Activated effector memory CD4-positive, alpha-beta T cell treated with Interleukin-2 at 50 U/mL for 16 hours (primary cell): ENCODE measurements at places on chromosomes 12 and 14.

GRCh38 chr12:28268608-28269229, 78.5 kb downstream of the CCDC91 start:
- DNase-seq = no peak

DNA sequence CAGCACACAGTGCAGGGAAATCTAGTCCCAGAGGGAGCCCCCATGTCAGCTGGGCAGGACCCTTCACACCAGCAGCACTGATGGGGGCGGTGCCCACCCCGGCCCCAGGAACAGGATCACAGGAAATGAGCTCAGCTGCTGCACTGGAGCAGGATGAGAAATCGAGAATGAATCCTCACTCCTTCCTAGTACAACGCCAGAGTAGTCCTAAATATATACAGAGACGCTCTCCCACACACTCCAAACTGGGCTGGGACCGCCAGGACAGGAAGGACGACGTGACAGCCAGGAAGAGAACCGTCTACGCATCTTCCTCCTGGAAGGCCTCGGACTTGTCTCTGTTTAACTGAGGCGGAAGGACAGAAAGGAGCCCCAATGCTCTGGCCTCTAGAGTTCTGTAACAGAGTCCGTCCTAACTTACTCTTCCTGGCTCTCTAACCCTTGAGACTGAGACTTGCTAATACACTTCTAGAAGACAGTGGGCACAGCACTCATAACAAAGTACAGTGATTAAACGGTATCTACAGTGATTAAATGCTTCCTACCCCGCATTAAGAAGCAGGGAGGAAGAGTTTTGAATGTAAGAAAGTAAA, 33.4 kb downstream of the CDC42BPB start:
- DNase-seq = no peak

DNA sequence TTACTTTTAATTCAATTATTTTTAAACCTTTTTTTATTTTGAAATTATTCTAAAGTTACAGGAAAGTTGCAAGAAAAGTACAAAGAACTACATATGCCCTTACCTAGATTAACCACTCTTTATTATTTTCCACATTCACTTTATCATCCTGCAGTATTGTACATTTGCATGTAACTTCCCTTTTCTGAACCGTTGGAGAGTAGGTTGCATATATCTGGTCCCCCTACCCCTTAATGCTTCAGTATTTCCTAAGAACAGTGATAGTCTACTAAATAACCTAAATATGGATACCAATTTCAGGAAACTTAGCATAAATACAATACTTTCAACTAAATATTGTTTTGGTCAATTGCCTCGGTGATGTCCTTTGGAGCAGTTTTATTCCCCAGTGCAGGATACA, 15.0 kb downstream of the G2E3 start:
- no peak for DNase-seq

GRCh38 chr12:109997393-109997792, 1.2 kb upstream of the GIT2 start:
- DNase-seq = no peak

DNA sequence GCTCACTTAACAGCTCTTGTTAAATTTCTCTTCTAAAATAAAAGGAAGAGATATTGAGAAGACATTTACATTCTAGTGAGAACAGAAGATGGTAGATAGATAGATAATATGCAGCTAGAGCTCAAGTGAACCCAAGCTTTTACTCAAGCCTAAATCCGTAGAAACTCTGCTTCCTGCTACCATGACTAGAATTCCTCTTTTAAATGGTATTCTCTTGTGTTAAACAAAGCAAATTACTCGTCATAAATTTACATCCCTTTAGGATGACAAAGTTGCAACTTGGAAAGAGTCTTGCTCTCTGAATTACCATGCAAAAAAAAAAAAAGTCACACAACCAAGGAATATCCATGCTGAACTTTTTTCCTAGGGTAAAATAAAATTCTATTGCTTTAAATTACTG, 160.7 kb upstream of the LRFN5 start:
- no peak for DNase-seq

DNA sequence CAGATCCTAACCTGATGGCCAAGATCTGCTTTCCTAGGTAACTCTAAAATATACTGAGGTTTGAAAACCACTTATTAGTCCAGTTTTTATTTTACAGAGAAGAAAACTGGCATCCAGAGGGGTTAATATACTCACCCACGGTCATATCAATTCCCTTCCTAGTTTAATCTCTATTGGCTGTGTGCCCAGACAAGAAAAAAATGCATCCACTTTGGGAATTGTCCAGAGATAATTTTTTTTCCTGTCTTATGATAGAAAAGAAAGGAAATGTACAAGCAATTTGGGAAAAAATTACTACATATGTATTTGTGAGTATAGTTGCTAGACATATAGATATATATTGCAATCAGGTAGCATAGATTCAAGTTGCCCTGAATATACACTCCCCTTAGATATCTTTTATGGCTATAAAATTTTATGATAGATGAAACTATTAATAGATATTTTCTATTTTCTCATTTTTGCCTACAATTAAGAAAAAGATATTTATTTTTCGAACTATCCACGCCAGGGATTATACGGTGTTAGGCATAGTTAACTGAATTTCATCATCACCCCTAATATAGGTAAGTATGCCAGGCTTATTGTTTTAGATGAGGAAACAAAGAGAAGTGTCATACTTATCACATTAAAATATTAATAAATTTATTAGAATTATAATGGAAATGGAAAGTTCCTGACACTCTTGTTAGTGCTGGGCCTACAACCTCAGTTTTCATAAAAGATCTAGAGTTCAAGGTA, 100.5 kb upstream of the SLC38A2 start:
- DNase-seq = no peak

GRCh38 chr14:55418411-55418810, 6.8 kb upstream of the ATG14 start:
- no peak for DNase-seq

DNA sequence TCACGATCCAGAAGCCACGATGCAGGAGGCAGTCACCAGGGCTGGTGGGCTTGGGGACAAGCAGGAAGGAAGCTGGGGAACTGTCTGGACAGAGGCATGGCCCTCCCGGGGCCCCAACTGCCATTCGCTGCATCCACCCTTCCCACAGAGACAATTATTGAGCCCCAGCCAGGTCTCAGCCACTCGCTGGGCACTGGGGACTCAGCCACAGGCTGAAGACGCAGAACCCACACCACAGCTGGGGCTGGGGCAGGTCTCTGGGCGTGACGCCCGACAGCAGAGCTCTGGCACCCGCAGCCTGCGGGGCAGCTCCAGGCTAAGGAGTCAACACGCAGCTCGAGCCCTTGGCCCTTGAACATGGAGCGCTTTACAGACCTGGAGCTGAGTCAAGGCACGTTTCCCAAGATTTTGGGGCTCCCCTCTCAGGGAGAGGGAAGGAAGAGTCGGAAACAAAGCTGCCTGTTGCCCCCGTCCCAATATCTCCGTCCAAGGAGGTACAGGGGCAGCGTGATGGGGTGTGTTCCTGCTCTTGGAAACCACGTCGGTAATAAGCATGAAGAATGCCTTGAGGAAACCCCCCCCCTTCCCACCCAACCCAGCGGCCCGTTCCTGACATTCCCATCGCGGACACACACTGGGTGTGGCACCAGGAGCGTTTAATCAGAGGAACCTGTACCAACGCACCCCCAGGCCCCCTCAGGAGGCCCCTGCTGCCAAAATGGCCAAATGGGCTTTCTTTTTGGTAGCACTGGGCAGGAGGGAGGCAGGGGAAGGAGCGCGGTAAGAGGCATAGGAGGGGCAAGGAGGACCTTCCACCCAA, 6.7 kb downstream of the RIMBP2 start:
- DNase-seq = no peak

DNA sequence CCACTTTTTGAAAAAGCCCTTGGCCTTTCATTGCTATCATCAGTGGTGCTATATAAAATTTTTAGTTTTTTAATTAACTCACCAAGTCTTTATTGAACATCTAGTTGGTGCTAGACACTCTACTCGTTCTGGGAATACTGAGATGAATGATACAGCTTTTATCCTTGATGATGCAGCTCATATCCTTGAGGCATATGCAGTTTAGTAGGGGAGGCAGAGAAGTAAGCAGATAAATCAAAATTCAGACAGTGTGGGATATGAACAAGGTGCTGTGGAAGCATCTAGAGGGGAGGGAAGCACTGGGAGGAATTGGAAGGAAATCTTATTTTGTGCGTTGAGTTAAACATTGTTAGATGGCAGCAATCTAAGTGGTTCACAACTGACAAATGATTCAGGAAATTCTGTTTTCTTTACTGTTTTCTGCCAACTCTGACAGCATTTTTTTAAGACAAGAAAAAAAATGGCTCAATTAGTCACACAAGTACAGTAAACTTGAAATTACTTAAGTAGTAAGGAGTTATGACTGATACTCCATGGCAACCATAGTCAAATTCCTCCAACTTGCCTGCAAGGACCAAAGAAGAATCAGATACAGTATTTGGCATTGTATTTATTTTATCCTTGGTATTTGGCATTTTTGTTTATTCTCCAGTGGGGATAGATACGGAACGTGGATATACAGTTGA, 119.2 kb downstream of the TMTC2 start:
- DNase-seq = no peak

DNA sequence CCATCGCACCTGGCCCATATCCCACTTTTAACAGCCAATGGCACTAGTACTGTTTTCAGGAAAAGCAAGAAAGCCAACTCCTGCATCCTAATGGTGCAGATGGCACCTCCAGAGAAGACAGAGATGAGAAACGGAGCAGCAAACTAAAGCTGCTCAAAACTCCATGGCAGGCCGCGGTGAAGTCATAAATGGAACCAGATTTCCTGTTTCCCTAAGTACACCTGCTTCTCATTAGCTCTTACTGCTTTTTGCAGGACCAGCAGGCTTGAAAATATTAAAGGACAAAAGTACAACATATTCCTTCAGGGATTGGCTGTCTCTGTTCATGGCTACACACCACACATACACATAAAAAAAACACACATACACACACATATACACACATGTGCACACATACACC, 36.7 kb upstream of the LGALS3 start:
- no peak for DNase-seq

DNA sequence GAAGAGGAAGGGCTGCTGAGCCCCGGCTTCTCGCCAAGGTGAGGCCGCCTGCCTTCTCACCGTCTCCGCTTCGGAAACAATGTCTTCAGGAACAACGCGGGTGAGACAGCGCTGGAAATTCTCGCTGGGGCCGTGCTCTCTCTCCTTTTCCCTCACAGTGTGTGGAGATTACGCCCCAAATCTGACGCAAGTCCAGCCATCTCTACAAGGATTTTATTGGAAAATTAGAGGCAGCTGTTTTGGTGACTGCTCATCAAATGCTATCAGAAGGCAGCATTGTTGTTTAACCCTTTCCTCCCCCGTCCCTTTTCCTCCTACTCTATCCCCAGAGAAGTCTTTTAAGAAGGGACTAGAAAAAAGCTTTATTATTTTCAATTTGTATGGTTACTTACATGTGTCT, 53.5 kb downstream of the PIWIL1 start:
- no peak for DNase-seq

- no peak for DNase-seq
Measured at GRCh38 chr12:19021646-19022045, 107.9 kb upstream of the PLEKHA5 start.

DNA sequence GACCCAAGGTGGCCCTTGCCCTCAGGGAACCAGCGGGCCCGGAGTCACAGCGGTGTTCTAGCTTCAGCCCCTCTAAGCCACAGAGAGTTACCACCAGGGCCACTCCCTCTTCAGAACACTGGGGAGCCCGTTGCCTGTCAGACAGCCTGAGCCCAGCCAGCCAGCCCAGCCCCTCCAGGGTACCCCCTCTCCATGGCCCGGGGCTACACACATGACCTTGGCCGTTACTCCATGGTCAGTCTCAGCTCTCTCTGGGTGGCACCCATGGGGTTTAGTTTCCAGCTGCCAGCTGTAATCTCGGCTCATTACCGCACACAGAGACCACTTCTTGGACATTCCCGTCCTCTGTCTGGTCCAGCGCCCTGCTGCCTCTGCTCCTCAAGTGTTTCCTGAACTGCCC, 35.0 kb downstream of the PPP2R5C start:
- no peak for DNase-seq

DNA sequence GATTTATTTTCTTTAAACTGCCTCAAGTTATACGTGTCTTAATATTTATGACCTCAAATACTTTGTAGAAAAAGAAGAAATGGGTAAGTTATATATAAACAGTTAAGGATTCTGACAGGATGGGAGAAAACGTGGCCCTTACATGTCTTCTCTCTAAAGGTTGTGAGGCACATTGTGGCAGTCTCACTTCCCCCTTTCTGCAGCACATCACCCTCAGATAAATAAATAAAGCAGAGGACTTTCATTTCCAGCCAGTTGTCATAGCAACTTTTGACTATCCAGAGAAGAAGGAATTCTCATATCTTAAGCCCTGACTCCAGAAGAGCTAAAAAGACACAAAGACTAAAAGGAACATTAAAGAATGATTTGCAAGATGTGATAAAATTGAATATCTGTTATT, 28.8 kb upstream of the CEP83 start:
- DNase-seq = no peak

DNA sequence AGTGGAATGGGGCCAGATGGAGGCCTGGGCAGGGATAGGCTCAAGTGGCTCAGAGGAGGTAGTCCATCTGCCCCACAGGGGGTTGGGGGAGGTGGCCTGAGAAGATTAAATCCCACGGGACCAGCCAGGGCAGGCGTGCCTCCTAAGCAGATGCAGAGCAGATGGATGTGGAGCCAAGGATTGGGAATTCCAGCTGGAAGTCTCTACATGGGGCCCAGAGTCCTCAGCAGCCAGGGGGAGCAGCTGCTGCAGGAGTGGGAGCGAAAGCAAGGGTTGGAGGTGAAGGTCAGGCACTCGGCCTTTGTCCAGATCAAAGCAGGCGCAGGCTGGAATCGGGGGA, 42.4 kb upstream of the VRK1 start:
- DNase-seq = no peak

- DNase-seq = no peak
Measured at GRCh38 chr12:4026020-4026358, 152.8 kb upstream of the PARP11 start.

DNA sequence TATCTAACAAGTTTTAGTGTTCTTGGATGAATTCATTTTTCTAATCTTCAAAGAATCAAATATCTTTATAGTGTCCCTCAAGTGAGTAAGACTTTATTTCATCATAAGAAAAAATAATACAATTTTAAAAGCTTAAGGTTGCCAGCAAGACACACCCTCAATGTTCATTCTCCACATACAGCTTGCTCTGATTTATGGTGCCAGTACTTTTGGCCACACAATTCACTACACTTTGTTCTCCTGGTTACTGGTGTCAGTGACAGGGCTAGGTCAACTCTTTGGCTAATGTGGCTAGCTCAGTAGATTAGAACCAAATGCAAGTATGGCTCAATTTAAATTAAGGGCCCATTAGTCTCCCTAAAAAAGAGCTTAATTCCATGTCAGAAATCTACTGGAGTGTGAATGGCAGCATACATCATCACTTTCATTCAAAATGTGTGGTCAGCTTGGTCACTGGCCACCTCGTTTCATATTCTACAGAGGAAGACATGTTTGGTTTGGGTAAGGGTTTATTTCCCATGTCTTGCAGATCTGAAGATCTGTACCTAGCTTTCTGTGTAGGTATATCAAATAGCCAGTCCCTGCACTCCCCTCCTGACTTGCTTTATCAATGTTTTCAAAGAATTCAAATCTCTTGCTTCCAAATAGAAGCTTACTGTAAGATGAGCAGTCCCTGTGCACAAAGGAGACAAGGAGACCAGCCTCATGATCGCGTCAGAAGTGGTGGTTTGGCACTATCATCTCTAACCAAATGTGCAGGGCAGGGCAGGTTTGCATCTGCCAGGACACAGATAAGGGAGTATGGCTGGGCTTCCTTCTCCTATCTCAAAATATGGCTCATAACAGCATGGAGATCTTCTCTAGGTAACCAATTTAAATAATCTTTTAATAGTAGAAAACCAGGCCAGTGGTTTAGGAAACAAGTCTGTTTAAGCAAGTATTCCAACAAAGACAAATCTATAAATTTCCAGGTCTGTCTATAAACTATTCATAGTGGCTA, 31.3 kb downstream of the HECTD4 start:
- no peak for DNase-seq

GRCh38 chr12:120989687-120990086, 11.3 kb downstream of the HNF1A start:
- DNase-seq = no peak
